ENCODE measurements at places on chromosomes 3 and 15. TPM values are rescaled to one million over a fixed set of nuclear protein-coding genes. Genes with fewer than 3 reads are reported as not detected.

- no peak overlapping the region for H3K4me3 ChIP-seq
- H3K36me3 ChIP-seq, result no peaks in the 10 kb centered on the region
- H3K27me3 ChIP-seq, result no peaks in the 10 kb centered on the region
- no peaks in the 10 kb centered on the region for H3K4me1 ChIP-seq
- no peak overlapping the region for H3K27ac ChIP-seq
Observed at GRCh38 chr3:19347671-19348070, 199.4 kb downstream of the KCNH8 start.

- no peak for DNase-seq
- no peaks in the 10 kb centered on the region for H3K36me3 ChIP-seq
- H3K27me3 ChIP-seq, result no peaks in the 10 kb centered on the region
- peaks cover 44% of the 10 kb centered on the region for H3K4me1 ChIP-seq
- no peak overlapping the region for H3K4me3 ChIP-seq
Observed at GRCh38 chr3:193836918-193837317, 243.9 kb downstream of the OPA1 start.

- H3K27me3 ChIP-seq, result peaks cover 31% of the 10 kb centered on the region
- H3K27ac ChIP-seq, result no peak overlapping the region
- no peak for DNase-seq
Observed at GRCh38 chr15:100878130-100878529, 1.5 kb upstream of the ALDH1A3 start.

- H3K27ac ChIP-seq, result no peak overlapping the region
- H3K4me3 ChIP-seq, result no peak overlapping the region
- H3K4me1 ChIP-seq, result no peaks in the 10 kb centered on the region
Observed at GRCh38 chr15:54364961-54365360, 386.7 kb downstream of the UNC13C start.

TMPRSS7 gene
- total RNA-seq, result 0.49 TPM

DOCK3 gene
- 2.1 TPM for total RNA-seq
